ENCODE measurements at places on chromosomes 3 and 15.

DNA sequence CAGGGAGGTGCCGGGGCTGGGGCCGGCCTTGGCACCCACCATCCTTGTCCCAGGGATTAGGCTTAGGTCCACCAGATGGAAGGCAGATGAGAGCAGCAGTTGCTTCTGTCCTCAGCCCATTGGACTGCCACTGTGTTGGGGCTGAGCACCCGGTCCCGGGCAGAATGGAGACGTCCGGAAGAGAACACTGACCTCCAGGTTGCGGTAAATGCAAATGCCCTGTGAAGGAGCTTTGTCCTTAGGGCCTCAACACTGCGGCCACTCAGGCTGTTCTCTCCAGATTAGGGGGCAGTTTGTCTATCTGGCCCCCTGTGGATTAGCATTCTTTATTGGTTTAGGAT is at the start of gene SERINC4:
Gene SERINC4, minus strand, starts transcription at position 276 of the 341 bp plus-strand sequence. Its CDS starts 234 bp downstream, at position 42.
- peak; percentile 73 for DNase-seq

- peak; percentile 35 for DNase-seq
These were observed 408.9 kb upstream of the THBS1 start for GRCh38 chr15:39171944-39172368.

DNA sequence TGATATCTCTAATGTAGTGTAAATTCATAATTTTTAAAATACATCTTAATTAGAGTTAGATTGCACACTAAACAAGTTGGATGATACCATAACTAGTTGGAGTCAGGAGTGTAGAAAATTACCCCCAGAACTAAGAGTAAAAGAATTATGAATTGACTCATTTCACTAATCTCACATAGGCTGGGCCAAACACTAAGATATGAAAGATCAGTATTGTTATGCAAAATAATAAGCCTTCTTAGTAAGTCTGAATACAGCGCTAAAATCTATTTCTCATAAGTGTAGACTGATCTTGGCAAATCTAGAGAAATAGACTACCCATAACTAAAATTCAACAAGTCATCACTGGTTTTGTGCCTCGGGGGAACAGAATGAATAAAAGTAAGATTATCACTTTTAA is 979.0 kb downstream of the ROBO1 start:
- DNase-seq: no peak

GRCh38 chr3:33768578-33769330 is 29.7 kb upstream of the PDCD6IP start:
- DNase-seq: no peak

DNA sequence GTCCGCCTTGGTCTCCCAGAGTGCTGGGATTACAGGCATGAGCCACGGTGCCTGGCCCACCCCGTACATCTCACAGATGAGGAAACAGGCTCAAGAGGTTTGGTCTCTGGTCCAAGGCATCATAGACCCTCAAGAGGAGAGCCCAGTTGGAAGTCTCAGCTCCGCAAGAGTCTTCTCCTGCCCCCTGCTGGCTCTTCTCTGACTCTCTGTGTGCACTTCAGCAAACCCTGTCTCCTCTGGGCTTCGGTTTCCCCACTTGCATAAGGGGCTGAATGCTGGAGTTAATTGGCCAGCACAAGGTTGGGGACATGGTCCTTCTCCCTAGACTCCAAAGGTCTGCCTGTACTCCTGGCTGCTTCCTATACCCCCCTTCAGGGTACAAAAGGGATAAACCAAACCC is 3.9 kb downstream of the MST1R start:
- DNase-seq: peak; percentile 63

DNA sequence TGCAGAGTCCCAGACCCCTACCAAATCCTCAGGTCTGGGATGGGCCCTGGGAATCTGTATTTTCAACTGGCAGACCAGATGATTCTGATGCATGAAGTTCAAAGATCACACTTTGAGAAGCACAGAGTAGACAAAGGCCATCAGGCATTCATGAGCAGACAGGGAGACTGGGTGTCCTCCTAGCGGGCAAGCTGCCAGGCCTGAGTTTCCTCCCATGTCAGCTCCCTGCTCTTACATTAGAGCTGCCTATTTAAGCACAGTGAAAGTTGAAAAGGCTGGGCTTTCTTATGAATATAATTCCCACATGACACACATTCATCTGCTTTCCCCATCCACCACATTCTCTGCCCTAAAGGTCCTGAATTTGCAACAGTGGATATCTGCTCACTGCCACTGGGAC is 14.0 kb downstream of the CAPN3 start:
- no peak for DNase-seq

GRCh38 chr3:192795021-192795420 is 67.7 kb upstream of the FGF12 start:
- no peak for DNase-seq

GRCh38 chr3:160929595-160929994 is 173.6 kb downstream of the PPM1L start:
- peak; percentile 46 for DNase-seq

- no peak for DNase-seq
These were observed 43.1 kb downstream of the AMOTL2 start for GRCh38 chr3:134330883-134331810.

DNA sequence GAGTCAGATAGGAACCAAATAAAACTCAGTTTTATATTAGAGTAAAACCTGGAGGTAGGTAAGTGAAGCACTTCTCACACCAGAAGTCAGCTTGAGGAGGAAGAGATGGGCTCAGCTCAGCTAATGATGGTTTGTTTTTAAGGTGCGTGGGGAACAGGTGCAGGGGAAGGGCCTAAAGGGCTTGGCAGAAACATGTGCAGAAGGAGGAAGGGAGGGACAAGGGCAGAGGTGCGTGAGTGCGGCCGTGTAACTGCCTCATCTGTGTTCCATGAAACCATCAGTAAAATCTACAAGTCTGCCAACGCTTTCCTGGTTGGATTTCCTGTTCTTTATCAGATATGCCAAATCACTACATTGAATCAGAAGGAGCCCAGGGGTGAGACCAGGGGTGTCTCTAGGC is 19.9 kb downstream of the FYCO1 start:
- DNase-seq: no peak

DNA sequence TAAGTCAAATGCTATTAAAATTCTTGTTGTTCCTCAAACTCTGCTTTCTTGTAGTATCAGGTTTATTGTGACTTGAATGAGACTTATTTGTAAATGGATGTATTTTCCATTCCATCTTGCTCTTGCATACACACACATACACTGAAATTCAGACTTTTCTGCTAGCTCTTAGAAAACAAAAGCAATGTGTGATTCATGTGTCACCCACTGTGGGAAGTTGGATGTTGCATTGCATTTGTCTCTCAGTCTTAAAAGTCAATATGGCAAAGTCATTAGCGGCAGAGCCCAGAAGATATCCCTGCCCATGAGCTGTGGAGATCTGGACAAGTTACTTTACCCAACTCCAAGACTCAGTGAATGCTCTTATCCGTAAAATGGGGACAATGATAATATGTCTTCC is 357.2 kb upstream of the TPRG1 start:
- no peak for DNase-seq

- peak; percentile 73 for DNase-seq
These were observed 313.3 kb downstream of the SATB1 start for GRCh38 chr3:18111796-18112232.

GRCh38 chr15:67784090-67784781 is 41.1 kb upstream of the SKOR1 start:
- no peak for DNase-seq

- DNase-seq: no peak
These were observed 752.1 kb upstream of the ALCAM start for GRCh38 chr3:104614564-104614963.

DNA sequence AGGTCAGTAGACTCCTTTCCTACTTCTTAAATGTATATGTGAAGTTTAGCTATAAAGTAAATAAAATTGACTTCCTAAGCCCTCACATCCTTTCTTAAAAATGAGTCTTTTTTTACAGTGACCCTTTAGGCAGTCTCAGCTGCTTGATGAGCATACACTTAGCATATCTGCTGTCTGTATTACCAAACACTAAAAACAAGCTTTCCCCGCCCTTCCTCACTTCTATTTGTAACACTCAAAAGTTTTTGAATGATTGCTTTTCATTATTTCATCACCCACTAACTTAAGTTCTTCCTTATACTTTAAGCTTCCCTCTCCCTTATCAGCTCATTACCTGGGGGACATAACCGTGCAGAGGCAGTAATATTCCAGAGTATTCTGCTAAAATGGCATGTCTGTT is 89.4 kb downstream of the PLOD2 start:
- DNase-seq: no peak

DNA sequence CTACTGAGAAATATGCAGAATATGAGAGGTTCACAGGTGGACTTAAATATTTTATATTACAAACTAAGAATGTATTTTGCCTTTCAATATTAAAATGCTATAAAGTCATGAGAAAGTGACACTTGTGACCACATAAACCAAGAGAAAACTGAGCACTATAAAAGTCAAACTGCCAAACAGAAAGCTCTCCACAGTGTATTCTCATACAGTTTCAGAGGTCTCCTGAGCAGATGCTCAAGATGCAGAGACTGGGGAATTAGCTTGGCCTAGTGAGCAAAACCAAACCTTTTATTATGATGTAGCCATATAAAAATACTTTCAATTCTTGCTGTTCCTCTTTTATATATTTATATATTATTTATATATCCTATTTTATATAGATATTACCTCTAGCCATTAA is 227.8 kb downstream of the TBC1D5 start:
- no peak for DNase-seq

DNA sequence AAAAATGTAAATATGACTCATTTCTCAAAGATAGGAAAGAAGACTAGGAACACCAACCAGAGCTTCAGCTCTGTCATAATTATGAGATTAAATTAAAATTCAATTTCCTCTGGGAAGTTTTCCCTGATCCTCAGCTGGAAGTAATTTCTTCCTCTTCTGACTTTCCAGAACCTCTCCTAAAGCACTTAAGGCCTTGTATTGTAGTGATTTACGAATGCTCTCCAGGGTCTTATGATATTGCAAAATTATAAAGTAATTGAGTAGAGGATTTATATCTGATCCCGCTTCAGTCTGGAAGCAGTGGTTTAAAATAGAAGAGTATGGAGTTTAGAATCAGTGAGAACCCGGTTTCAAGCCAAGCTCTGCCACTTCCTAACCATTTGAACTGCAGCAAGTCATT is 279.8 kb downstream of the ZPLD1 start:
- no peak for DNase-seq

DNA sequence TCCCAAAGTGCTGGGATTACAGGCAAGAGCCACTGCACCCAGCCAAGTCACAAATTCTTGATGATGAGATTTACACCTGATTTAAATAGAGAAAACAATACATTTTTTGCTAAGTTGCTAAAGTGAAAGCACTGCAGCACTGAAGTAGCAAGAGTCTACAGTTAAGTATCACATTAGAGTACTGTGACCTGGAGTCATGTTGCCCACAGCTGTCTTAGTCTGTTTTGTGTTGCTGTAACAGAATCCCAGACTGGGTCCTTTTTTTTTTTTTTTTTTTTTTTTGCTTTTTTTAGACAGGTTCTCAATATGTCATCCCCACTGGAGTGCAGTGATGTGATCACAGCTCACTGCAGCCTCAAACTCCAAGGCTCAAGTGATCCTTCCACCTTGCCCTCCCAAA is 23.2 kb upstream of the GNB4 start:
- no peak for DNase-seq

- DNase-seq: no peak
These were observed 3.1 kb downstream of the KAT2B start for GRCh38 chr3:20043396-20043795.

- DNase-seq: no peak
These were observed 12.4 kb downstream of the SLC2A2 start for GRCh38 chr3:171013822-171014748.

DNA sequence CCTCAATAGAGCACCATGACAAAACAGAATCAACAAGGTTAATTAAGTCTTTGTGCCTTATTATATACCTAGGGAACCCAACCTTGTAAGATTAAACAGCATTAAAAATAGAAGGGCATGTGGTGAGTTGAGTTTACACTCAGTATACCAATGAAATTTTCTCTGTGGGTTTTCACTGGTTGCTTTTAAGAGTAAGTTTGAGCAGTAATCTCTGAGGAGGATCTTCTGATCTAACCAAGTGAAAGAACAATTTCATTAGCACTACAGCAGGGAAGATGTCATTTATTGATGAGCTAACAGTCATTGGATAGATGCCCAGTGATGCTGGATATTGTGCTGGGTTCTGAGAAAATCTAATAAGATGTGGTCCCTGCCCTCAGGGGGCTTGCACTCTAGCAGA is 26.9 kb upstream of the AKAP13 start:
- DNase-seq: no peak

DNA sequence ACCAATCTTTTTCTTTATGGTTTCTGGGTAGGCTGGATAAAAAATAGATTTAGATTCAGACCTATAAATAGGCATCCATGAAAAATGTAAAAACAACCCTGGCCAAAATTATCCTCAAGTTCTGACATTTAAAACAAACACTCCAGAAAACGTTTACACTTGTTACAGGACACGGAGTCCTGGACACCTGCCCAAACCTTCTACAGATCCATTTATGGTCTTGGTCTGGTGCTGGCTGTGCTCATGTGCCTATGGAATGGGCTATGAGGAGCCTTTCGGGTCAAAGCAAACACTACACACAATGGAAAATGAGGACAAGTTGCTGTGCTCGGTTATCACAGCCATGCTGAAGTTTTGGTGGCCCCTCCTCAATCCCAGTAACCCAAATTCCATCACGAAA is 108.1 kb downstream of the PDZRN3 start:
- no peak for DNase-seq

- peak; percentile 91 for DNase-seq
These were observed 13.9 kb downstream of the PLXND1 start for GRCh38 chr3:129592381-129593131.

DNA sequence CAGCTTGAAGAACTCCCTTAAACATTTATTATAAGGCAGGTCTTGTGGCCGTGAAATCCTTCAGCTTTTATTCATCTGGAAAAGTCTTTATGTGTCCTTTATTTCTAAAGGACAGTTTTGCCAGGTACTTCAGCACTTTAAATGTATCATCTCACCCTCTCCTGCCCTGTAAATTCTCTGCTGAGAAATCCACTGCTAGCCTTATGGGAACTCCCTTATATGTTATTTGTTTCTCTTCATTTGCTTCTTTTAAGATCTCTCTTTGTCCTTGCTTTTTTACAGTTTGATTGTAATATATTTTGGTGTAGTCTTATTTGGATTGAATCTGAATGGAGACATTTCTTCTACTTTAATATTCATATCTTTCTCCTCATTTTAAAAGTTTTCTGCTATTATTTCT is 86.7 kb upstream of the RBMS3 start:
- DNase-seq: no peak

DNA sequence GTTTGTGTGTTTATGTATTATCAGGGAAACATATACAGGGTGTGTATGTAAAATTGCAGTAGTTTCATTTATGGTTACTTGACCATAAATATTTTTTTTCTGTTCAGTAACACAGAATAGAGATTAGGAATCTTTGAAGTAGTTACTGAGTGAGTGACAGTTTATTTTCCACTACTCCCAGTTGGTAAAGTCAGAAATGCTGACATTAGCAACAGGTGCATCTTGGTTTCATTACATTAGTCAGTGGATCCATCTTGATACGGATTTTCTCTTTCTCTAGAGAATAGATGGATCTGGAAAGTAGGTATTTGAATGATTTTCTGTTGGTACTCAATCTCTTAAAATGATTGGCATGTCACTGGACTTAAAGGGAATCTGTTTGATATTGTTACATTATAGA is 6.0 kb downstream of the UBE2E2 start:
- DNase-seq: no peak

GRCh38 chr15:40828447-40829036 is at the start of gene PPP1R14D:
TSS of gene PPP1R14D (minus strand) at chr15:40828708. CDS start at chr15:40828641, 67 bp downstream.
- no peak for DNase-seq
